ENCODE measurements at places on chromosomes 2 and 18. TPM values are rescaled to one million over a fixed set of nuclear protein-coding genes. Genes with fewer than 3 reads are reported as not detected.

Gene STAM2
- 31.0 TPM for total RNA-seq

Gene IRS1
- total RNA-seq, result 3.9 TPM

Gene SEMA4F
- total RNA-seq, result 2.7 TPM

Gene CYS1
- total RNA-seq, result 0.54 TPM

Gene DQX1
- 1.4 TPM for total RNA-seq

GRCh38 chr2:97966545-97967215 lies 29.1 kb downstream of the TMEM131 start:
- no peak for DNase-seq

DNA sequence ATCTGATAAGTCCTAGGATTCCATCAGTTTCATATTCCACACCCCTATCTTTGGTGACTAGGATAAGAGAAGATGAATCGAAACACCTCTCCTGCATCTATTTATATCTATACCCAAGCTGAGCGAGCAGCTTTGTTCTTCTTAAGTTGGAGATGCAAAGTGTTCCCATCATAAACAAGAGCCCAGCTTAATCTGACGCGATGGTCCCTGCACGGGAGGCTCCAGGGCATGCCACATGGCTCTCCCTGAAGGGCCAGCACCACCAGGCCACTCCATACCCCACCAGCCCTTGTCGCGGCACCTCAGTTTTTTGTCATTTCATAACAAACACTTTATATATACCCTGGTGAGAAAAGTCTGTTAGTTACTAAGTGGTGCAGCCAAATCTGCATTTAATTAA lies 255.3 kb downstream of the L3MBTL4 start:
- no peak for DNase-seq

- DNase-seq, result no peak
Observed at GRCh38 chr18:47882641-47883040, 47.8 kb downstream of the SMAD2 start.

GRCh38 chr18:9838144-9838877 lies 47.5 kb upstream of the TXNDC2 start:
- no peak for DNase-seq

- no peak for DNase-seq
Observed at GRCh38 chr2:147500229-147500628, 344.6 kb upstream of the ACVR2A start.

GRCh38 chr2:191180713-191181112 lies 29.9 kb upstream of the STAT4 start:
- no peak for DNase-seq

- DNase-seq, result no peak
Observed at GRCh38 chr2:170530284-170530745, 184.8 kb upstream of the SP5 start.

DNA sequence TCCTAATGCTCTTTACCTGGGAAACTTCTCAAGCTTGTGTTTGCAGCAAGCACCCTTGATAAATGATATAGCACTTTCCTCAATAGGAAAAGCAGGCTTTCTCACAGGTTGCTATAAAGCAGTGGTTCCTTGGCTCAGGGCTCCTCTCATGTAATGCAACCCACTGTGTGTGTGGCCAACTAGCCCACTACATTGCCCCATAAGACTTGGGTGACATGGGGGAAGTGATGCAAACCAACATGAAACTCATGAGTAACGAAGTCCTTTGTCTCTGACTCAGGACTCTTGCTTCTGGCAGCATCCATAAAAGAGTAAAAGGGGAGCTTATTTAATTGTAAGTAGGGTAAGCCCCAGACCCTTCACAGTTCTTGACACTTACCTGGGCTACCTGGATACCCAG lies 106.9 kb downstream of the COL4A4 start:
- DNase-seq, result no peak

- DNase-seq, result no peak
Observed at GRCh38 chr2:209830722-209831465, 59.3 kb downstream of the UNC80 start.

DNA sequence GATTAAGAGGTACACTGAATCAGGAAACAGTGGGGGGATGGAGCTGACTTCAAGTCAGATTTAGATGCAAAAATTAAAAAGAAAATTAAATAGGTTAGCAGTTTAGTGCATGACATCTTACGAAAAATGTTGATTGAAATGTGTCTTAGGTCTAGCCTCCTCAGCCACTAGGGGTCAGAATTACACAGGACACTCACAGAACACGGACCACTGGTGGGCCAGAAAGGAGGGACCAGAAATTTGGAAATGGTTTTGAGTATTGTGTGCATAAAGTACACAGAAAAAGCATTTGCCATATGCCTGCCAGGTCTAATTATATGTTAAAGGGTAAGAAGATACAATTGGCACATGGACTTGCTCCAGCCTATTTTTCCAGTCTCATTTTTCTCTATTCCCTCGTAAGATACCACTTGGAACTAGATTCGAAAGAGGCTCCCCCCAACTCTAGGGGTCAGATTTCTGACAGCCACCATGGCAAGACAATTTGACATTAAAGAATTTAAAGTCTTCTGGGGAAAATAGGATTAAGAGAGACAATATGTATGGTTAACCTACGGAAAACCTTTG lies 550.2 kb upstream of the SETBP1 start:
- DNase-seq, result peak; percentile 78
